ENCODE measurements at places on chromosomes 16 and 17.

DNA sequence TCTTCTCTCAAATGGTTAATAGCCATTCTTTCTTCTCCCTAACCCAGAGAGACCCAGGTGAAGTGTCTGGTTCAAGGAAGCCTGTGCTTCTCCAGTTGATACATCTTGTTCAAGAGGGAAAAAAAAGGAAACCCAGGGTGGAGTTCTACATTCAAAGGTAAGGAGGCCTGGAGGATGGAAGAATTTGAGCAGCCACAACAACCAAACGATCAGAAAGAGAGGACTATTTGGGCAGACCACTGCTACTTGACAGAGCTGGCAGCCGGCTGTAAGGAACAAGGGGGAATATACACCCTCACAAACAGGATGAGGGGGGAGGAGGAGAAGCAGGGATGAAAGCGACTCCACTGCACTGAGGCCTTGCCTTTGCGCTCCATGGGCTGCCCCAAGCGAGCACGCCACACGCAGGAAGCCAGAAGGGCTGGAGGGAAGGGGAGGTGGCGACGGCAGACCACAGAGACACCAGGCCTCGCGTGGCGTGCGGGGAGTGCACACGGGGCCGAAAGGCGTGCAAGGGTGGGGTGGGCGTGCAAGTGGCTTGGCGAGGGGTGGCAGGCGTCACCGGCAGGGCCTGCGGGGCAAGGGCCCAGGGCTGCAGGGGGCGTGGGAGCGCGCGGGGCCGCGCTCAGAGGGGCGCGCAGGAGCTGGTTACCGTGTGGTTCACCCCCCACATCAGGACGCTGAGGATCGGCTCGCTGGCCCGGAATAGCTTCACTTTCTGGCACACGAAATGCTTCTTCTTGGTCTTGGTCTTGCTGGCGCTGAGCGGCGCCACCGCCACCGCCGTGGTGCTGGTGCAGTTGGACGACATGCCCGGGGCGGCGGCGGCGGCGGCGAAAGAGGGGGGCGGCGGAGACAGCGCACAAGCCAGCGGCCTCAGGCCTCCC is 499 bp downstream of the PIP4K2B start:
- no peak for DNase-seq

DNA sequence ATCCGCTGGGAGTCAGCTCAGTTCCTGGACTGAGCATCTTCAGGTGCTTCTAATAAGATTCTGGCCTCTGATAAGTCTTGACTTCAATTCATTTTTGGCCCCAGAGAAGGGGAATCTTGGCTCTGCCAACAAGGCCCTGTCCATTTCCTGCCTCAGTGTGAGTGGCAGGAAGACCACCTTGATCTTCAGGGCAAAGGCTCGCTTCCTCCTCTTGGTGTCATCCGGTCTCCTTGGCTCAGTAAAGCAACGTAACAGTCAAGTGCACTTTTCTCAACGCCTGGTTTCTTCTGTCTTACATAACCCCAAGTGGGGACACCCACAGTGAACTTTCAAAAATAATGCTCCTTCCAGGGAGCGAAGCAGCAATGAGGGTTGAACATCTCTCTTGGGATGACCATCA is 169.8 kb downstream of the PRKCB start:
- DNase-seq: no peak

GRCh38 chr17:882827-883585 is 96.6 kb downstream of the NXN start:
- DNase-seq: no peak

- no peak for DNase-seq
Observed at GRCh38 chr17:81033535-81034167, 1.3 kb upstream of the BAIAP2 start.

GRCh38 chr17:34166352-34166751 is 88.7 kb upstream of the CCL2 start:
- no peak for DNase-seq

DNA sequence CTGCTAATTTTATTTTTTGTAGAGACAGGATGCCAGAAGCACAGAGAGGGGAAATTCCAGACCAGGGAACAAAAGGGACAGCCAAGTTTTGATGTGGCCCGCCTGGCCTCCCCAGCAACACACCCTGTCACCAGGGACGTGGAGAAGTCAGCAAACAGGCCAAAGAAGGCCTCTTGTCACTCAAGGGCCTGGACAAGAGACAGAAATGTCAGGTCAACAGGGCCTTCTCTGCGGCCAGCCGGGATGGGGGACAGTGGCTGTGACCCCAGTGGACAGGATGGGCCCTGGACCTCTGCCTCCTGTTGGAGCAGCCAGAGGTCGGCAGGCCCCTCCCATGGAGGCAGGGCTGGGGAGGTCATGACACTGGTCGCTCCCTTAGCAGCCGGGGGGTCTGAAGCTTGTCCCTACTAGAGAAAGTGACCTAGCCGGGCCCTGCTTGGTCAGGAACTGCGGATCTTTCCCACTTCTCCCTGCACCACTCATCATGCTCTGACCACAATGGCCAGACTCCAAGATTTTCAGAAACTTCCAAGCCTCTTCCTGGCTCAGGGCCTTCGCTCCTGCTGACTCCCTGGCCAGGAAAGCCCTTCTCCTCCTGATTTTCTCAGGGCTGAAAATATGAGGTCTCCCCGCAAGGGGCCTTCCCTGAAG is 9.2 kb upstream of the TVP23A start:
- no peak for DNase-seq

GRCh38 chr17:67360880-67361279 is 5.5 kb downstream of the PSMD12 start:
- DNase-seq: no peak

- no peak for DNase-seq
Observed at GRCh38 chr17:19736071-19736470, 12.0 kb downstream of the ALDH3A1 start.

- no peak for DNase-seq
Observed at GRCh38 chr17:19757536-19758180, 9.6 kb upstream of the ALDH3A1 start.

- DNase-seq: no peak
Observed at GRCh38 chr17:9974448-9975381, 69.6 kb upstream of the RCVRN start.

GRCh38 chr16:84740596-84741116 is 40.9 kb downstream of the USP10 start:
- no peak for DNase-seq

GRCh38 chr16:81723098-81723723 is 55.9 kb upstream of the PLCG2 start:
- DNase-seq: peak; percentile 84

DNA sequence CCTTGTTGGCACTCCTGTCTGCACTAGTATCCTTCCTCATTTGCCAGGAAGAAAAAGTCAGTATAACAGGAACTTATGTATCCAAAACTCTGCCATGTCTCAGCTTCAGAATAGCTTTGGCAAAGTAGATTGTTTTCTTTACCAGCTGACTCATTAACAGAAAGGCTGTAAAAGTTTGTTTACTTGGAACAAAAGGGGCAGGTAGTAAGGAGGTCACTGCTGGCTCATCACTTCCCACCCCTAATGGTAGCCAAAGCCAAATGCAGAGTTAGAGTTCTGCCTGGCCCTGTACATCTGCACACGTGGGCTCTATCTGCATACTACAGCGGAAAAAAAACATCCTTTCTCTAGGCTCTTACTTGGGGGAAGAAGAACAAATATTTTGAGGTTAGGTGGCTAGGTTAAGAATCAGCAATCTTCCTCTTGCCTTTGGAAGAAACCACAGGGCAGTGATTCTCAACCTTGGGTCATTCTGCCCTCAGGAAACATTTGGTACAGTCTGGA is 90.9 kb upstream of the BCAR1 start:
- DNase-seq: no peak

DNA sequence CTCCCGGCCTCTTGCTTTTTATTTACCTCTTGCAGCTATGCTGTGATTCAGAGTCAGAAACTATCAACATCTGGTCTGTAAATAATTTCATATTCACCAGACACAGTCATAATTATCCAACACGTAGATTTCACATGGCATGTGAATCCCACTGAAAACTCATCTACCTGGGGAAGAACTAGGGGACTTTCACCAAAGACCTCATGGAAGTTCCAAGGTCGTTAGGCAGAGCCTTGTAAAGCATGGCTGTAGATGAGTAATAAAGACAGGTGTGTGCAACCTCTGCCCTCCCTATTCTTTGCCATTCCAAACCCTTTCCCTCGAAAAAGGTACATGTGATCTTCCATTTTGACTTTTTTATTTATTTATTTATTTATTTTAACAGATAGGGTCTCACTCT is 1.9 kb upstream of the CHST5 start:
- DNase-seq: no peak

GRCh38 chr16:78727536-78727935 is 628.1 kb downstream of the WWOX start:
- DNase-seq: no peak

GRCh38 chr16:59993101-59993500 is 1259.0 kb upstream of the GOT2 start:
- DNase-seq: no peak

DNA sequence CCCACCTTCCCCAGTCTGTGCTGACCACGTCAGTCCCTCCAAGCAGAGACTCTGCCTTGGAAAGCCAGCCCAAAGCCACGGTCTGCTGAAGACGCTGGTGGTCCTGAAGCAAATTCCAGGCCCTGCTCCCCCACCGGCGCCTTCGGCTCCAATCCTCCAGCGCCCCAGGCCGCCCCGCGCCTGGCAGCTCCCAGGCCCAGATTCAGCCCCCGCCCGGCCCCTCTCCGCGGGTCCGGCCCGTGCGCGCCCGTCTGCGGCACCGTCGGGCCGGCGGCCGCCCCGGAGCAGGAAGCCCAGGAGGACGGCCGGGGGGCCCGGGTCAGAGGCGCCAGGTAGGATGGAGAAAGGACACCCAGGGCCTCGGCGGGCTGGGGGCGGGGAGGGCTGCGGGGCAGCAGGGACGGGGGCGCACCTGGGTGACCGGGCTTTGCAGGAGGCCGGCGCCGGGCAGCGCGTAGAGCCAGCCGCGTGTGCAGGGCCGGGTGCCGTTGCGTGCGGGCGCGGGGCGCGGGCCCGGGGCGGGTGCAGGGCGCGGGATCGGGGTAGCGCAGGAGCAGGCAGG is 594 bp upstream of the SLC22A31 start:
- no peak for DNase-seq

GRCh38 chr16:3065742-3066439 is 451 bp downstream of the IL32 start:
- DNase-seq: no peak

DNA sequence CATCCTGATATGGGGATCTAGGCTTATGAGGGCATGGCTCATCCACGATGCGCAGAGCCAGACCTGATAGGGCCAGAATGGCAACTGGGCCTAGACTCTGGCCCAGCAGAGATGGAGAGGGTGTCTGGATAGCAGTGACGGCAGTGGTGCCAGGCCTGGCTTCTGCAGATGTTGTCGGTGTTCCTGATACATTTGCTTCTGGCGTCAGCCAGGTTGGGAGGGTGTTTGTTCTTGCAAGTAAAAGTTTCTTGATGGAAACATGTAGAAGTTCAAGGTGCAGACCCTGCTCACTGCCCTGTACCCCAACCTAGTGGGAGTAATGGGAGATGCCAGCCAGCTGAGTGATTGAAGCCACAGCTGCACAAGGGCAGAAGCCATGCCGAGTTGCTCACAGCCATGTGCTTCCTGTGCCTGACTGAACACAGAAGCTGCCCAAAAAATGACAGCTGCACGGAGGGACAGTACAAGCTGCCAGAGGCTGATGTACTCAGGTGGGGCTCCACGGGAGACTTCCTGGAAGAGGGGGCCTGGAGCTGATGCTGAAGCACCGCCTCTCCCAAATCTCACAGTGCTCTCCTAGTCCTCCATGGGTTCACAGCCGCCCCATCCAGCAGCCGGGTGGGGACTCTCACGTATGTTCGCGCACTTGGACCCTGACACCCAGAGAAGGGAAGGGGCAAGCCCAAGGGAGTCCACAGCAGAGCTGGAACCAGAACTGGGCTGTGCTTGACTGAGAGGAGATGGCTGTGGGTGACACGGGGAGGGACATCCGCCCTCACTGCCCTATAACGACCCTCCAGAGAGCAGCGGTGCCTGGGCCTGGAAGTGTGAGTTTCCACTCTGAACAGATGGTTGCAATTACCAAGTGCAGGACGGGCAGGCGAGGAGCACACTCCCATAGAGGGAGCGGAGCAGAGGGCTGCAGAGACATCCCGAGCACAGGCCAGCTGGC is 78.7 kb downstream of the N4BP1 start:
- DNase-seq: no peak

DNA sequence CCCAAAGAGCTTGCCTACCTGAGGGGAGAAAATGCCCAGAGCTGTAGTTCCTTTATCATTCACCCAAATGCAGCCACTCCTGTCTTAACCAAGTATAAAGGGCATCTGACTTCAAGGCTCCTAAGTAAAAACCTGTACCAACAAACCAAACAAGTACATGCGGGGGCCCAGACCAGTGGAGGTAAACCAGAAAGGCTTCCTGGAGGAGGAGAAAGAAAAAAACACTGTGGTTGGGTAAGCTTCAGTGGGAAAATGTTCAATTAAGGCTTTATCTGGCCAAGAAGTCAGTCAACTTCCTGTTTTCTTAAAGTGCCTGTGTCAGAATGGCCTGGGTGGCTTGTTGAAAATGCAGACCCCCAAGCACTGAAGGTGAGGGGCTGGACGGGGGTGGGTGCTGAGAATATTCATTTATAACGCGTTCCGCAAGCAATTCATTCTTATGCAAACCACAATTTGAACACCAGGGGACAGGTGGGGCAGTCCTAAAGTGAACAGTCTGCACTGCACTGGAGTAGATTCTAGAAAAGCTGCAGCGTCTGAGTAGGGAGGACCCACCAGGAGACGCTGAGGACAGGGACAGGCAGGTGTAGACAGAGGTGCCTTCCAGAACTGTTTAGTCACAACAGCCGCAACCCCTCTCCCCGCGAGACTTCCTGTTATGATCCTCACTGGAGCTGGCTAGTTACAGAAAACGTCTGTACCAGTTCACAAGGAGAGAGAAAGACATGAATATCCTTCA is 467.1 kb downstream of the SOX9 start:
- DNase-seq: peak; percentile 75

- no peak for DNase-seq
Observed at GRCh38 chr17:34800661-34801060, 160.6 kb downstream of the CCT6B start.

DNA sequence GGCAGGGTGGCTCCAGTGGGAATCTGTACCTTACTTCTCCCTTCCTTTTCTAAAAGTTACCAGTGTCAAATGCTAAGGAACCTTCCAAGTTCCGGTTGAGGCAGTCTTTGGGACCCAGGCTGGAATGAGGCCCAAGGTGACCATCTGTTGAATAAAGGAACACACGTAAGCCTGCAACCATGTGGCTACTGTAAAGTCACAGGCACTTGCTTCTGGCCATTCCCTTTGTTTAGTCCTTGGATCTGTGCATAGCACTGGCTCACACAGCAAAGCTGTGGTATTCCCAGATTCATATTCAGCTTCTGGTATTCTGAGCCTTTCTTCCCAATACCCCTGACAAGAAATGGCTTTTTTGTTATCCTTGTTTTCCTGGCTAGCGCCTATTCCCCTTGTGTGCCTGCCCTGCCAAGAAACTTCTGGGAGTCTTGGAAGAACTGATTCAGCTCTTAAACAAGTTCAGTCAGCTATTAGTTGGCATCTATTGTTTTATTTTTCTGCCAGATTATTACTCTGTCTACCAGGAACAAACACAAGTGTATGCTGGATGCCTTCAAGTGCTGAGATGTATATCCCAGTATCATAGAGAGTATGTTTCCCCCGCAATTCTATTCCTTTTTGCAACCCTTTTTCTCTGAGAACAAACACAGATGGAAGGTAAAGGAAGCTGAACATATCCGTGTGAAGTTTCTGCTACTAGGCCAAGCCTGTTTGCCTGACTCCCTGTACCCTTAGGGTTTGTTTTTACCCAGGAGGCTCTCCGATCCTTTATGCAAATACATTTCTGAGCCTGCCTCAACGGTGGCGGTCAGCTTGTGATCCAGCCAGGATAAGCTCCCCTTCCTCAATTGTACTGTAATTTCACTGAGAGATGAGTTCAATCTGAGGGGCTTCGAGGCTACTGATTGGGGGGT is 13.2 kb downstream of the TMEM238L start:
- DNase-seq: no peak

- no peak for DNase-seq
Observed at GRCh38 chr16:11361701-11362451, 16.6 kb downstream of the RMI2 start.

Measured in COR-L47 (cell line).